ENCODE measurements at places on chromosomes 1 and 21.

GRCh38 chr1:93021539-93022134 lies 57.4 kb upstream of the MTF2 start:
- DNase-seq: peak; percentile 44

GRCh38 chr1:55000110-55001085 lies 1.7 kb downstream of the BSND start:
- DNase-seq: no peak

DNA sequence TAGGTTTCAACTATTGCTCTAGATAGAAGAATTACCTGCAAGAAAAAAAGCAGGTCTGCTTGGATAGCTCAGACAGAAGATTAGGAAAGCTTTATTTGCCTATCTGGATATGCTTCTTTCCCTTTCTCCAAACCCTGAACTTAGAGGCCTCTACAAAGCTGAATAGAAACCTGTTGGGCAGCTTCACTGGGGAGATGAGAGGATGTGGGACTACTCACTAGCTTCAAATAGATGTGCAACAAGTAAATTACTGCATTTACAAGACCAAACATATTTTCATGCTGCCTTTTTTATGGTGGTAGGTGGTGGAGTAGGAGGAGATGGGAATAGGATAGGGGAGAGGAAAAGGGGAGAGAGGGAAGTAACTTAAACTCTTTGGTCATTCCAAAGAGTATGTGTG lies 6.4 kb downstream of the CLCA2 start:
- DNase-seq: no peak

GRCh38 chr1:247360991-247361731 lies 29.5 kb upstream of the ZNF496 start:
- DNase-seq: no peak

GRCh38 chr1:82565146-82565545 lies 764.4 kb downstream of the ADGRL2 start:
- DNase-seq: no peak

DNA sequence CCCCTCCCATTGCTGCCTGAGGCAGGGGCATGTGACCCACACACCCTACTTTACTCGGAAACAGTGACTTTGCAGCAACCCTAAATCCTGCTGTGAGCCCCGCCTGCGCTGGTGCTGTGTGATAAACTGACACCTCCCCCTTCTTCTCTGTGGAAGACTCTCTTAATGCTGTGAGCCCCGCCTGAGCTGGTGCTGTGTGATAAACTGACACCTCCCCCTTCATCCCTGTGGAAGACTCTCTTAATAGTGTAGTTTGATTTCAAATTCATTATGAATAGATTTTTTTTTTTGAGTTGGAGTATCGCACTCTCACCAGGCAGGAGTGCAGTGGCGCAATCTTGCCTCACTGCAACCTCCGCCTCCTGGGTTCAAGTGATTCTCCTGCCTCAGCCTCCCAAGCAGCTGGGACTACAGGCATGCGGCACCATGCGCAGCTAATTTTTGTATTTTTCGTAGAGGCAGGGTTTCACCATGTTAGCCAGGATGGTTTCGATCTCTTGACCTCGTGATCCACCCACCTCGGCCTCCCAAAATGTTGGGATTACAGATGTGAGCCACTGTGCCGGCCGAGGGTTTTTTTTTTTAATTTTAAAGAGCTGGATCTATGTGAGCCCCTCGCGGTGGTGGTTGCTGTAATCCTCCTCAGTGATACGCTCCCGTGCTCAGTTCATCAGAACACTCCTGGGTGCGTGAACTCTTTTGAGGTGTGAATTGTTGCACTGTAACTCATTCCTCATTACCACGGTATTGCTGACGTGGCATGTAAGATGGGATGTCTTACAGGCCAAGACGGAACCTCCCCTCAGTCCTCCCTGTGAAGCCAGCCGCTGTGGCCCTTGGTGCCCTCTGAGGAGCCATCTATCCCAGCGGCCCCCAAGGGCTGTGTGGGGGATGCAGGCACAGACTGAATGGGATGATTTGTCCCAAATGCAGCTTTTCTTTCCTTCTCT lies 60.3 kb downstream of the GALNT2 start:
- no peak for DNase-seq

- DNase-seq: no peak
Observed at GRCh38 chr1:12173631-12174121, 6.9 kb downstream of the TNFRSF1B start.

- DNase-seq: no peak
Observed at GRCh38 chr21:17446737-17447136, 66.1 kb upstream of the CXADR start.

DNA sequence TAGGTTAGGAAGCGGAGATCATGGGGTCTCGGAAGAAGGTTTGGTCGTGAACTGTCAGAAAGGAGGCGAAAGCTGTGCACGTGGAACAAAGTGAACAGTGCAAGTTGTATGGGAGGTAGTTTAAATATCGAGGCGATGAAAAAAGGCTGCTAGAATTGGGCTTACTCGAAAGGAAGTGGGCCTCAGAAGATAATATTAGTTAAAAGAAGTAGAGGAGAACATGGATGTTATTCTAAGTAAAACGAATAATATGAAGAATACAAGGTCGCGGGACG lies 571 bp downstream of the WDR3 start:
- no peak for DNase-seq

DNA sequence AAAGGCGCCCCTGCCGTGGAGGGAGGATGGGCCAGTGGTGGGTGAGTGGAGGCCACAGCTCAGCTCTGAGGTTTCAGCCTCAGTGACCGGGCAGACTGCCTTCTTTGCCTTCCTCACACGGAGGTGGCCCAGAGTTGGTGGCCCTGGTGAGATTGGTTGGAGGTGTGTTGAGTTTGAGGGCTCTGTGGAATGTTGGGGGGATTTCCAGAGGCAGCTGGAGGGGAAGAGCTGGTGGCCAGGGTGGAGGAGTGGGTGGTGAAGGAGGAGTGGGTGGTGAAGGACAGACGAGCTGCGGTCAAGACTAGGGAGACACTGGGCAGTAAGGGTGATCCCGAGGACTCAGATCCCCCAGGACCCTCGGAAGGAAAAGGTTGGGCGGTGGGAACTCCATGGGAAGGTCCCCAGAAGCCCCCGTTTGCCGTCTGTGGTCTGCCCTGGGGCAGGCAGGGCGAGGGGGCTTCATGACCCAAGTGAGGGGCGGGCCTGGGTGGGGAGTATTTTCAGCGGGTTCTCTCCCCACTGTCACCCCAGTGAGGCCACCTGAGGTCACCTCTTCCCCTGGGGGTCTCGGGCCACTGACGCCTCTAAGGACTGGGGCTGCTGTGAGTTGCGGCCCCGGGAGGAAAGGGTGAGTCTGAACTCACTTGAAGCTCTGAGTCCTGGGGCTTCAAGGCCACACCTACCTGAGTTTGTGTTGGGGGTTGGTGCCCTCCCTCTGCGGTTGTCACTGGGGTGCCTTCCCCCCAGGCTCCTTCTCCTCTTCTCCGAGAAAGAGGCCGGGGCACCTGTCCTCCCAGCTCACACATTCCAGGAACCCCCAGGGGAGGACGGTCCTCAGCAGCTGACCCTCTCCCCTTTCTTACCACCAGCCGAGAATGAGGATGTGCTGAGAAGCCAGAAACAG lies 22.7 kb upstream of the PIK3CD start:
- DNase-seq: no peak

- no peak for DNase-seq
Observed at GRCh38 chr1:228350831-228351781, 55.5 kb downstream of the TRIM11 start.

- DNase-seq: no peak
Observed at GRCh38 chr1:218498056-218498938, 153.2 kb downstream of the TGFB2 start.

GRCh38 chr1:213987422-213987926 lies 299 bp upstream of the PROX1 start:
- DNase-seq: no peak

DNA sequence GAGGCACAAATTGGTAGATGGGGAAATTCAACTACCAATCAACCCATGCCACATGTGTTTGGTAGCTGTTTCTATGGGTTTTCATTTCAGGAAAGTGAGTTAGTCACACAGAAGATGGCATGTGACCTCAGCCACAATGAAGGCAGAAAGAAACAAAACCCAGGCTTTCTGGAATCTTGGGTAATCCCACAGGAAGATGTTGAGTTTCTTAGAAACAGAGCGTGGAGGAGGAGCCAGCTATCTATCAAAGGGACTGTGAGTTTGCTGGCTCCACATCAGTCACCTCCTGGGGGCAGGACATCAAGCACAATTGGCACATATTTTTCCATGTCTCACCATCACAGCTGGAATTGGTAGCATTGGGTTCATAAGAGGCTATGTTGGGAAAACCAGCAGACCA lies 188.9 kb upstream of the PLXNA2 start:
- DNase-seq: no peak

- no peak for DNase-seq
Observed at GRCh38 chr1:199460933-199461332, 566.6 kb upstream of the NR5A2 start.

- no peak for DNase-seq
Observed at GRCh38 chr1:215824245-215824644, 257.1 kb downstream of the KCTD3 start.

DNA sequence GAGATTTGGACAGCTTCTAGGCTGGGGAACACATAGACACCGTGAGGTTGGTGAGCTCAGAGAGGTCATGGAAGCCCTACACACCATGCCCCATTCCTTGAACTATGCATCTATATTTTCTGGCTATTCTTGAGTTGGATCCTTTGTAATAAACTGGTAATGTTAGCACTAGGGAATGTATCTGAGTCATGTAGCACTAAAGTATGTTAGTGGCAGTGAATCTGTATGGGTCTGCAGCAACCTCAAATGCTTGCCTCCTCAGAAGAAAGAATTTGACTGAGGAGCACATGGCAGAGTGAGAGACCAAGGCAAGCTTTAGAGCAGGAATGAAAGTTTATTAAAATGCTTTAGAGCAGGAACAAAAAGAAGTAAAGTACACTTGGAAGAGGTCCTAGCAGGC lies 43.7 kb upstream of the LRRC7 start:
- DNase-seq: no peak

GRCh38 chr1:81559662-81560350 lies 240.9 kb upstream of the ADGRL2 start:
- no peak for DNase-seq

DNA sequence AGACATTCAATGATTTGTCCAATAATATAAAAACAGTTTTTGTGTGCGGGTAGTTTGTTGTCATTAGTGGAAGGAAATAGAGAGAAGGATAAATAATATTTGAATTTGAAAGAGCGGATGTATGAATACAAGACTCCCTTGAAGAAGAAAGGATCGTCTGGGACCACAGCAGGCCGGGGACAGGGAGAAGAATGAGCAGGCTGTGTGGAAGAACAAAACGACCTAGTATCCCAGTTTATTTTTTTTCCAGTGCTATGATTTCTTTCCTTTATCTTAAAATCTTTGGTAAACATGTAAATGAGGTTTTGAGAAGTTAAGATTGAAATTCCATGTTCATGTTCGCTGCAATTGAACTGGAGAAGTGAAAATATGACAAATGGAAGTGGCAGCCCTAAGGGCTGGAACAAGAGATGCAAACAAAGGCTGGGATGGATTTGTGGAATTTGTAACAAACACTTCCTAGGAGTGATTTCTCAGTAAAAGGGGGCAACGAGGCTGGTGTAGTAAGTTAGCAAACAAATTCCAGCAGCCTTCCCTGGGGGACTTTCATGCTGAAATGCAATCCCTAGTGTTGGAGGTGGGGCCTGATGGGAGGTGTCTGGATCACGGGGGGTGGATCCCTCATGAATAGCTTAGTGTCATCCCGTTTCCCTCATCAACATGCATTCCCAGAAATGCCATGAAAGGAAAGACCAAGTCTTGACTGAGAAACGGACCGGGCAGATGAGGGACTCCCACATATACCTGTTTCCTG lies 10.2 kb upstream of the IFI16 start:
- DNase-seq: no peak

DNA sequence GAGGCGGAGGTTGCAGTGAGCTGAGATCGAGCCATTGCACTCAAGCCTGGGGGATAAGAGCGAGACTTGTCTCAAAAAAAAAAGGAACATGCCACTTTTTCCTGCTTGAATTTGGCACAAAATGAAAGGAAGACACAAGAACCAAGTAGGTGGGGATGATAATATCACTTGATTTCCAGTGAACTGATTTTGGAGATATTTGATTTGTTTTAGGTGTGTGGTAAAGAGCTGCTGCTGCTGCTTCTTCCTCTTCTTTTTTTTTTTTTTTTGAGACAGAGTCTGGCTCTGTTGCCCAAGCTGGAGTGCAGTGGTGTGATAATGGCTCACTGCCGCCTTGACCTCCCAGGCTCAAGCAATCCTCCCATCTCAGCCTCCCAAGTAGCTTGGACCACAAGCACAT lies 29.9 kb upstream of the CAPZB start:
- DNase-seq: no peak

DNA sequence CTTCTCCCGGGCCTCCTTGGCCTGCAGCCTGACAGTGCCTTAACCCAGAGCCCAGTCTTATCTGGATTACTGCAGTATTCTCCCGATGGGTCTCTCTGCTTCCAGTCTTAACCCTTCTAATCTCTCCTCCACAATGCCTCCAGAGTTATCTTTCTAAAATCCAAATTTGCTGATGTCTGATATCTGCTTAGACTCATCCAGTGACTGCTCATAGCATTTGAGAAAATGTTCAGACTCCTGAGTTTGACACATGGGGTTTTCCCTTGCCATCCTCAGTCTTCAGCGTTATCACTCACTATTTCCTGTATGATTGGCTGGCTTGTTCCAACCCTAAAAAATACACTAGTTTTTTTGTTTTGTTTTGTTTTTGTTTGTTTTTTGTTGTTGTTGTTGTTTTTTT lies 102.0 kb downstream of the FMN2 start:
- no peak for DNase-seq

- DNase-seq: no peak
Observed at GRCh38 chr1:170935231-170935630, at the start of gene MROH9. TSS of gene MROH9 (plus strand) at chr1:170935534. CDS start at chr1:170945557, 10,023 bp downstream.

DNA sequence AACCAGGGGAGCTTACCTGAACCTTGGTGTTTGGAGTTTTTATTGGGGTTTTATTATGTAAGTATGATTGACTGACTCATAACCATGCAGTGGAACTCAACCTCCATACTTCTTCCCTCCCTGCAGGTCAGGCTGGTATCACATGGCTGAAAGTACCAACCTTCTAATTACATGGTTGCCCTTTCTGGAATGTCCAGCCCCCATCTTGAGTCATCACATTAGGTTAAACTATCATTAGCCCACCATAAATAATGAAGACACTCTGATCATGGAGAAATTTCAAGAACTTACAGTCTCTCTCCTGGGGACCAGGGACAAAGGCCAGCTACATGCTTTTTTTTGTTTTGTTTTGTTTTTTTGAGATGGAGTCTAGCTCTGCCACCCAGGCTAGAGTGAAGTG lies 19.2 kb upstream of the DPH5 start:
- no peak for DNase-seq

DNA sequence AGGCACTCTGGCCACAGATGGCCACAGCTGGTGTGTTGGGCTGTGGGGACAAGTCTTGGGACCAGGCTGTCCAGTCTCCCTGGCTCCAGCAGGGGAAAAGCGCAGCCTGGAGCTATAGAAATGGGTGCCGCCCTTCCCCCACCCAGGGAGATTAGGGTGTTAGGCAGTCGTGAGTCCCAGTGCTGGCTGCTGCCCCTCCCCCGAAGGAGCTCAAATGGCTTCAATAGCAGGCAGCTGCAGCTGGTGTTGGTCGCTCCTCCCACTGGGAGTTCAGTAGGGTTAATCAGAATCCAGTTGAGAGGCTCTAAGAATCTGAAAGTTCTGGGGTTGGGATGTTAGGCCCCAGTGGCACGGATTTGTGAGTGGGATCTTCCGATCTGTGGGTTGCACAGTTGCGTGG lies 595.6 kb upstream of the PKN2 start:
- DNase-seq: no peak

- no peak for DNase-seq
Observed at GRCh38 chr1:226026833-226027232, 27.7 kb upstream of the SDE2 start.

Measured in NCI-H1092 treated with DMSO at 0.1 percent for 48 hours (cell line).